NCI-H1930 (cell line): ENCODE measurements at places on chromosomes 3 and 15.

DNA sequence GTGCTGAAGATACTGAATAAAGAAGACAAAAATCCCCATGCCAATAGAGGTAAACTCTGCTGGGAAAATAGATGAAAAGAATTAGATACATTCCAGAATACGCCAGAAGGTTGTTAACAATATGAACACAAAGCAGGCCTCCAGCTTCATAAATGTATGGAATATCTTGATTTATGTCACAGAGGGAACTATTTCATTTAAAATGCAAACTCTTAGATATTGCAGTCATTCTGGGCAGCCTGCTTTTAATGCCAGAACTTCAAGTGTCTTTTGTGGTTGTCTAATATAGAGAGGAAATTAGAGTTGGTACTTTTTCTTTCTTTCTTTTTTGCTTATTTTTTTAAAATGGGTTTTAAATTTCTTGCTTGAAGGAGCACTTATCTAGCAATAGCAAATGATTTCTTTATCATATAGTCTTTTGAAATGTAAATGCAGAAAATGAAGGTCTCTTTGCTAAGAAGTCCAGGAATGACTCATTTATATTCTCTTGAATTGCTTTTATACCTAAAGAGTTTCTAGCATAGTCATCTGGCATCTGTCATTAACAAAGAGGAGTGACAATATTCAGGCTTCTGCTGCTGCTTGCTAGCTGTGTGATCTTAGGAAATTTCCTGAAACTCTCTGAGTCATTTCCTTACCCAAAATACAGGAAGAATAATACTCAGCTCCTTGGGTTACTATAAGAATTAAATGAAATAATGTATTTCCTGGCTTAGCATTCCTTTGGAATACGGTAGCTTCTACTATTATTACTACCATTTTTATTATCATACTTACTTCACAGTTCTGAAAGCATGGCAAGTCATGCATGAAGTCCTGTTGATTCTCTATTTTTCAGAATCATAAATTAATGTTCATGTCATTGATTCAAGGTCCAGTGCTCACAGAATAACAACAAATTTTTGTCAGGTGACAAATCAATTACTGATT lies 527.6 kb downstream of the DIPK2A start:
- DNase-seq, result no peak

DNA sequence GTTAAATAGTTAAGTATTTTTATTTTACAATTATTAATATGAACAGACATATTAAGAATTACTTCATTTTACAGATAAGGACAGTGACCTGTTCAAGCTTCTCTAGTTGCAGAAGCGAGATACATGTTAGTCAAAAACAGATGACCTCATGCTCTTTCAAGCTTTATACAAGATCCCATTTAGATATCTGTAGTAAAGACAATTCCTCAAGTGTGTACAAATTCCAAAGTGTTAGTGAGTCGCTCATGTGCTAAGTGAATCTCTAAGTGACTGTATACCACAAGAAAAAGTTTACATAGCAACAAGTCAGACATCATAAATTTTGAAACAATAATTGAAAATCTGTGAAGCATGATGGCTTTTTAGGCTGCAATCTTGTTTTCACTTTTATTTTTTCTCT lies 293.8 kb downstream of the ROBO1 start:
- no peak for DNase-seq

- DNase-seq, result no peak
Observed at GRCh38 chr15:38994310-38994709, 429.7 kb upstream of the RASGRP1 start.

- no peak for DNase-seq
Observed at GRCh38 chr15:95307115-95307514, 1023.4 kb upstream of the NR2F2 start.

DNA sequence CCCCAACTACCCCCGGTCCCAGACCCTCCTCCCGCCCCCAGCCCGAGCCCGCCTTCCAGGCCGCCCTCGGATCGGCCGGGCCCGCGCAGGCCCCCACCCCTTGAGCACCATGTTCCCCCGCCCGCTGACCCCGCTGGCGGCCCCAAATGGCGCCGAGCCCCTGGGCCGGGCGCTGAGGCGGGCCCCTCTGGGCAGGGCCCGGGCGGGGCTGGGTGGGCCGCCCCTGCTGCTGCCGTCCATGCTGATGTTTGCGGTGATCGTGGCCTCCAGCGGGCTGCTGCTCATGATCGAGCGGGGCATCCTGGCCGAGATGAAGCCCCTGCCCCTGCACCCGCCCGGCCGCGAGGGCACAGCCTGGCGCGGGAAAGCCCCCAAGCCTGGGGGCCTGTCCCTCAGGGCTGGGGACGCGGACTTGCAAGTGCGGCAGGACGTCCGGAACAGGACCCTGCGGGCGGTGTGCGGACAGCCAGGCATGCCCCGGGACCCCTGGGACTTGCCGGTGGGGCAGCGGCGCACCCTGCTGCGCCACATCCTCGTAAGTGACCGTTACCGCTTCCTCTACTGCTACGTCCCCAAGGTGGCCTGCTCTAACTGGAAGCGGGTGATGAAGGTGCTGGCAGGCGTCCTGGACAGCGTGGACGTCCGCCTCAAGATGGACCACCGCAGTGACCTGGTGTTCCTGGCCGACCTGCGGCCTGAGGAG lies 472 bp downstream of the CHST14 start:
- DNase-seq, result no peak

- no peak for DNase-seq
Observed at GRCh38 chr3:11545186-11545851, 98.4 kb downstream of the VGLL4 start.

- DNase-seq, result no peak
Observed at GRCh38 chr3:170368921-170369320, 11.4 kb downstream of the SKIL start.

GRCh38 chr3:164004205-164004604 lies 1074.1 kb downstream of the SI start:
- DNase-seq, result no peak

GRCh38 chr15:31268911-31269784 lies 57.5 kb upstream of the KLF13 start:
- DNase-seq, result no peak

- no peak for DNase-seq
Observed at GRCh38 chr15:39767921-39768320, 14.7 kb downstream of the FSIP1 start.

- no peak for DNase-seq
Observed at GRCh38 chr3:185063431-185063830, 89.4 kb downstream of the C3orf70 start.

DNA sequence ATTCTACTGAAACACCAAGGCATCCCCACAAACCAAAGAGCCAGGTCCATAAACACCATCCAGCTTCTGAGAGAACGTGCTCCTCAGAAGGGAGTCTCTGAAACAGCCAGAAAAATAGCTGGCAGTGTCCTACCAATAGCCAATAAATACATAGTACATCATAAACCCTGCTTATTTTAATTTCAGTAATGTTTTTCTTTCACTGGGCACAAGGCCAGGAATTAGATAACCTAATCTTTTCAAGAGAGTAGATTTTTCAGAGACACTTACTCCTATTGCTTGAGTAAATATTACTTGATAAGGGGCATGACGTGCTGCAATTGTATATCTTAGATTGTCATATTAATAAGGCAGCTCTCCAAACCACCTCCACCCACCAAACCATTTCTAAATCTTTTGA lies 22.7 kb downstream of the GADL1 start:
- no peak for DNase-seq

- peak; percentile 34 for DNase-seq
Observed at GRCh38 chr15:33737687-33738601, 230.4 kb upstream of the CHRM5 start.

DNA sequence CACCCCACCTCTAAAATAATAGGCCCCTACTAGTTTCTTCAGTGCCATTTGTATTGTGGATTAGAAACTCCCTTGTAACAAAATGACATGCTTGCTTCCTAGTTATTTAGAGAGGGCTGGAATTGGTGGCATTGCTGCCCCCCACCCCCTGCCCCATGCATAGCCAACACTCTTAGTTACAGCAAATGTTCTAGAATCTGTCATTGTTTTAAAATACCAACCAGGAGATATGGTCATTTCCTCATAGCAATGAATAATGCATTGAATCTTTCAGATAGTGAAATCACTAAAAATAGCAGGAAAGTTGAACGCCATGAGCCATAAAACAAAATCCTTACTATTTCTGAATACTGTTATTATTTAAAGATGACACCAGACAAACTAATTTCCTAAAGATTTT lies 292.5 kb downstream of the ARPP21 start:
- DNase-seq, result no peak

DNA sequence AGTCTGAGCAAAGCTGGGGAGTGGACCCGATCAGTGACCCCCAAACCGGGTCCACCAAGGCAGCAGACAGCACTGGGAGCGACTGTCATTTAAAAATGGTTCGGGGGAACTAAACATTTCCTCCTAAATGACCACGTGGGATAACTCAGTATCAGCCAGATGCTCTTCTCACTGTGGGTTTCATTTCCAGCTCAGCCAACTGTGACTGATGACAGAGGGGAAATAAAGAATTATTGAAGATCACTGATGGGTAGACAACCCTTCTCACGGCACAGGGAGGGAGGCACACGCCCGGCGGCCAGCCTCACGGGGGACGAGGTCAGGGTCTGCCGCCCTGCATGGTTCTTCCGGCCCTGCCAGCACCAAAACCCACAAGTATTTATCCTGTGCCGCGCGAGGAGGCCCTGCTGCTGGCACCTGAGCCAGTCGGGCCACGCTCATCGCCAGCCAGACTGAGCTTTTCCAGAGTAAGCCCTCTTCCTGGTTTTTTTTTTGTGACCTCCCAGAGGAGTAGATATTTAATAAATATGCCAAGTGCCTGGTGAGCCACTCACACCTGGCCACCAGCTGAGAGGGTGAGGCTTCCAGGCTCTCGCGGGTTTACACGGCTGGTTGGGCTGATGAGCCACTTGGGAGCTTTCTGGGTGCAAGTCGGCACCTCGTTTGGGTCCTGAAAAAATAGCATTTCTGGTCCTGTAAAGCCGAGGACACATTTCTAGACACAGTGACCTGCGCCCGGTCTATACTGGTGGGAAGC lies 6.2 kb downstream of the MELTF start:
- DNase-seq, result no peak

DNA sequence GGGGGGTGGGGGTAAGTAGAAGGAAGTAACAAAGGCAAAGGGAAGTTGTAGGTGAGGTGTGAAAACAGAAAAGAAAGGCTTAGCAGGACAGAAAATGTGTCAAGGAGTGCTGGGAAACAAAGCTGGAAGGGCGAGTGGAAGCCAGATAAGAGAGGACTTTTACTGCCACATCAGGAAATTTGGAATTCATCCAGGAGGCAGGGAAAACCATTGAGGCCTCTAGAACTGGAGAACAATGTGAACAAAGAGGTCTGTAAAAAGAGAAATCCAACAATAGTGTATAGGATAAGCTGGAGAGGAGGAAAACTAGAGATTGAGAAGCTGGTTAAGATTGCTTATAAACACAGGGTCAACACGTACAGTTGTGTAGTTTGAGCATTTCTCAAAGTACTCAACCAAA lies 116.6 kb downstream of the NTRK3 start:
- DNase-seq, result no peak

GRCh38 chr3:126197854-126198584 lies 17.6 kb upstream of the ALDH1L1 start:
- DNase-seq, result peak; percentile 32

- no peak for DNase-seq
Observed at GRCh38 chr15:76565366-76565765, 228.8 kb downstream of the ISL2 start.

- DNase-seq, result no peak
Observed at GRCh38 chr3:190562866-190563510, 49.1 kb downstream of the IL1RAP start.

GRCh38 chr3:81554801-81555200 lies 206.6 kb downstream of the GBE1 start:
- DNase-seq, result no peak

DNA sequence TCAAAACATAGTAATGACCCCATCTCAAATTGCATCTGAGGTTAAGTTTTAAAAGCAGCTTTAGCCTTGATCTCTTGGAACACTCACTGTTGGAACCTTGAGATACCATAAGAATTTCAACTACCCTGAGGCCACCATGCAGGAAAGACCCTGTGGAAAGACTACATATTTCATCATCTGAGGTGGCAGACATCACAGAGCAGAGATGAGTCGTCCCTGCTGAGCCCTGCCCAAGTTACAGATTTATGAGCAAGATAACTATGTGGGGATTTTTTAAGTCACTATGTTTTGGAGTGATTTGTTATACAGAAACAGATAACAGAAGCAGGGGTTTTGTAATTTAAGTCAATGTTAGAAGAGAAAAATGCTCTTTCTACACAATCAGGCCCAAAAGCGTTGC lies 168.4 kb downstream of the STAC start:
- no peak for DNase-seq

- peak; percentile 76 for DNase-seq
Observed at GRCh38 chr3:51995346-51996163, at the start of gene RPL29. Gene RPL29, minus strand, starts transcription at chr3:51995895. Its CDS starts 434 bp downstream, at chr3:51995461.

DNA sequence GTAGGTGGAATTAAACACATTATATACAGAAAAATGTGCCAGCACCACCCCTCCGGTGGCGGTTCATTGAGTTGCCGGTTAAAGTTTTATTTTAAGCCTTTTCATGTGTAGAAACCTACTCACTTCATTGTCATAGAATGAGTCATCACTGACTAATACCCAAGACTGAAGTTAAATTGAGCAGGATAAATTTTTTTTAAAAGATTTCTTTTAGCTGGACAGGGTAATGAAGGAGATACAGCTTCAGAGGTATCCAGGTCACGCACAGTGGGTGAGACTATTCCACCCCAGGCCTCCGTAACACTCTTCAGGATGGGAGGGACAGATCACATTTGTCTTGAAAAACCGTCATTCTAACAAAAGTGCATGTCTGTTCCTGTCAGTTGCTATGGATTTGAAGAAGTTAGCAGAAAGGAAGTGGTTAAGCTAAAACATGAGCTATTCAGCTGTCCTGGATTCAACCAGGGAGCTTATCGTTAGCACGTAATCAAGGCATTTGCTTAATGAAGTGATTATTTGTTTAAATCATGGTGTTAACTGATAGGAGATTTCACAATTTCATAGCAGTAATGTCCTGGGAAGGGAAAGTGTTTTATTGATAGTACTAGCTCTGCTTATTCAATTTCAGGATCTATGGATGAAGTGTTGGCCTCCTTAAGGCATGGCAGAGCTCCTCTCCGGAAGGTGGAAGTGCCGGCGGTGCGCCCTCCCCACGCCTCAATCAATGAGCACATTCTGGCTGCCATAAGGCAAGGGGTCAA lies 23.4 kb downstream of the WHAMM start:
- no peak for DNase-seq

GRCh38 chr3:125213364-125213755 lies 812 bp upstream of the SLC12A8 start:
- no peak for DNase-seq

GRCh38 chr3:117939425-117940027 lies 1095.1 kb downstream of the IGSF11 start:
- DNase-seq, result no peak
